Mesendoderm (in vitro differentiated cells): ENCODE measurements at places on chromosomes 7 and 10.
A peak's percentile ranks its signal among the peaks of the same experiment; 100 is the strongest.

DNA sequence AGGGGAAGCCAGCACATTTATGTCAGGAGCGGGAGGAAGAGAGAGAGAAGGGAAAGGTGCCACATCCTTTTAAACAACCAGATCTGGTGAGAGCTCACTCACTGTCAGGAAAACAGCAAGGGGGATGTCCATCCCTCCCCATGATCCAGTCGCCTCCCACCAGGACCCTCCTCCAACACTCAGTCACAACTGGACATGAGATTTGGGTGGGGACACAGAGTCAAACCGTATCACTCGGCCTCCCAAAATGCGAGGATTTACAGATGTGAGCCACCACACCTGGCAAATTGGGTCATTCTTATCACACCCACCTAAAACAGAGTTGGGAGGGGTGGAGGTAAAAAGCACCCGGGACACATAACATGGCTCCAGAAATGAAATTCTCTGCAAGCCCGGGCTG lies 41.0 kb downstream of the CARD11 start:
- DNase-seq = no peak

GRCh38 chr10:11225935-11226334 lies 208.3 kb downstream of the CELF2 start:
- no peak for DNase-seq

- DNase-seq = peak; percentile 31
Measured at GRCh38 chr7:31336202-31337001, 4.1 kb downstream of the NEUROD6 start.

DNA sequence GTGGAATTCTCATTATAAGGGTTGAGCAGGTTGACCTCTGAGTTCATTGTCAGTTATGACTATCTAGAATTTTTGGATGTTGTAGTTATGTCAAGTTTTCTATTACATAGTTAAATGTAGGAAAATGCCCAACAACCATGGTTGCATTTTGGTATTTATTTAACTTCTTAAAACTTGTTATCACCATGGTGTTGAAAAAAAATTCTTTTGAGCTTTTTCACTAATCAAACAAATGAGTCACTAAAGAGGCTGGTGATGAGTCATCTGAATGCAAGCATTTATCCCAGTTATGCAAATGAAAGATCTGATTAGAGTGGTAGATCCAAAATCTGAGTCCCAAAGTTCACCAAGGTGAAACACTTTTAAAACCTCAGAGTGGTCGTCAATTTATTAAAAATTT lies 624.7 kb upstream of the IGFBP3 start:
- peak; percentile 83 for DNase-seq

GRCh38 chr10:109906316-109906715 lies 17.0 kb downstream of the XPNPEP1 start:
- DNase-seq = no peak

DNA sequence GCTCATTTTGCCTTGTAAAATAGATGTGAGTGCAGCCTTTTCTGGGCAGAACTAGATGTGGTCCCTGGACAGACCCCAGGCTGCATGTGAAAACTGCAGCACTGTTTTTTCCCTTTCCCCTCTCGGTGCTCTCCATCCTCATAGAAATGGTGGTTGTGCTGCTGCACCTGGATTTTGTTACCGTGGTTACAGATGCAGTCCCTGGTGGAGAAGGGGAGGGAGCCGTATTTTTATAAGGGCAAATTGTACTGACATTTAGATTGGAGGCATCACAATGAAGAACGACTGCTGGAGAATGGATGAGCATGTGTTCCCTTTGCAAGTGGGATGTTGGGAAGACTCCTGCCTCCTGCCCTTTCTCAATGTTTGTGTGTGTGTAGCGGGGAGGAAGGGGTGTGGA lies 469.9 kb downstream of the CCSER2 start:
- DNase-seq = no peak

DNA sequence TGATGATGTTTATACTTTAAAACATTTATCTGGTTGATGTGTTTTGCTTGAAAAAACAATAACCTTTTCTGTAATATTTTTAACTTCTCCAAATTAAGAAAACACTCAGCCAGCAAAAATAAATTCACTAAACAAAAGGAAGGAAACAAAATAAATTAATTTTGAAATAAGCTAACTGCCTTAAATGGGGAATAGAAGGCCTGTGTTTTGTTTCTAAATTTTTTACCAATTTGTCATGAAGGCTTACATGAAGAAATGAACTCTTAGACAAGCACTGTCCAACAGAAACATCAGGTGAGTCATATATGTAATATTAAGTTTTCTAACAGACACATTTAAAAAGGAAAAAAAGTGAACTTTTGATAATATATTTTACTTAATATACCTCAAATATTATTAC lies 68.5 kb downstream of the LRRN3 start:
- no peak for DNase-seq

DNA sequence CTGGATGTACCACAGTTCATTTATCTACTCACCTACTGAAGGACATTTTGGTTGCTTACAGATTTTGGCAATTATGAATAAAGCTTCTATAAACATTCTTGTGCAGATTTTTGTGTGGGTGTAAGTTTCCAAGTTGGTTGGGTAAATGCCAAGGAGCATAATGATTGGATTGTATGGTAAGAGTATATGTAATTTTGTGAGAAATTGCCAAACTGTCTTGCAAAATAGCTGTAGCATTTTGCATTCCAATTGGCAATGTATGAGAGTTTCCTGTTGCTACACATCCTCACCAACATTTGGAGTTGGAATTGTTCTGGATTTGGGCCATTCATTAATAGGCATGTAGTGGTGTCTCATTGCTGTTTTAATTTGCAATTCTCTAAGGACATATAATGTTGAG lies 33.9 kb upstream of the HYAL4 start:
- no peak for DNase-seq

DNA sequence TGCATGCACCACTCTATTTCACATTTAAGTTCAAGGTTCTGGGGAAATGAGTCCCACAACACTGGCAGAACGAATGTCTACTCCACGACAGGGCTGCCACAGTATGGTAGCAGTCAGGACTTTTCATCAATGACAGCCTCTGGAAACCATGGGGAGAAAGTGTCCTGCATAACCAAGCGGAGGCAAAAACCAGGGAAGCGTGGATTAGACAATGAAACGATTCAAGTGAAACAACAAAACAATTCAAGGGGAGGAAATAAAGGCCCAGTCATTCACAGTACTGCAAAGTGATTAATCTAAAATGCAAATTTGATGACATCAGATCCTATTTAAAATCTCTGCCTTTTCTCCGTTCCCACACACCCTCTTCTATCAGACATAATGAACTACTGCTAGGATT lies 168.2 kb downstream of the DPY19L1 start:
- no peak for DNase-seq

GRCh38 chr10:88136712-88137111 lies 273.3 kb downstream of the PTEN start:
- DNase-seq = no peak

GRCh38 chr10:119270762-119271366 lies 63.5 kb downstream of the GRK5 start:
- no peak for DNase-seq

GRCh38 chr10:5752301-5752871 lies 60.8 kb downstream of the GDI2 start:
- DNase-seq = no peak

DNA sequence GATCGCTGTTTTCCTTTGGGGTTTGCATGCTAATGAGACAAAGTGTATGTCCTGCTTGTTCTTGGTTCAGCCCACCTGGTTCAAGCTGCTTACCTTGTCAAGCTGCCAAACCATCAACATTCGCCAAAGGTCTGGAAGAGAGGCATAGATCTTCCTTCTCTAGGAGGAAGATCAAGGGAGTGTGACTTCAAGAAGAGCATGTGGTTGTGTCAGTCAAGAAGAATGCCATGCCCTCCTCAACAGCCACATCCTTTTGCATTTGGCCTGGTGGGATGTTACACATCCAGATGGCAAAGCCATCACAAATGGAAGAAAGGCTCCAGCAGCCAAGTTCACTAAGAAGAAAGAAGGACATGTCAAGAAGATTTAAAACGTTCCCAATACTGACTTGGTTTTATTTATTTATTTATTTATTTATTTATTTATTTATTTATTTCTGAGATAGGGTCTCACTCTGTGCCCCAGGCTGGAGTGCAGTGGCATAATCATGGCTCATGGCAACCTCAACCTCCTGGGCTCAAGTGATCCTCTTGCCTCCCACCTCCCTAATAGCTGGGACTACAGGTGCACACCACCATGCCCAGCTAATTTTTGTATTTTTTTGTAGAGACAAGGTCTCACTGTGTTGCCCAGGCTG lies 5.1 kb upstream of the PIP4K2A start:
- DNase-seq = no peak

DNA sequence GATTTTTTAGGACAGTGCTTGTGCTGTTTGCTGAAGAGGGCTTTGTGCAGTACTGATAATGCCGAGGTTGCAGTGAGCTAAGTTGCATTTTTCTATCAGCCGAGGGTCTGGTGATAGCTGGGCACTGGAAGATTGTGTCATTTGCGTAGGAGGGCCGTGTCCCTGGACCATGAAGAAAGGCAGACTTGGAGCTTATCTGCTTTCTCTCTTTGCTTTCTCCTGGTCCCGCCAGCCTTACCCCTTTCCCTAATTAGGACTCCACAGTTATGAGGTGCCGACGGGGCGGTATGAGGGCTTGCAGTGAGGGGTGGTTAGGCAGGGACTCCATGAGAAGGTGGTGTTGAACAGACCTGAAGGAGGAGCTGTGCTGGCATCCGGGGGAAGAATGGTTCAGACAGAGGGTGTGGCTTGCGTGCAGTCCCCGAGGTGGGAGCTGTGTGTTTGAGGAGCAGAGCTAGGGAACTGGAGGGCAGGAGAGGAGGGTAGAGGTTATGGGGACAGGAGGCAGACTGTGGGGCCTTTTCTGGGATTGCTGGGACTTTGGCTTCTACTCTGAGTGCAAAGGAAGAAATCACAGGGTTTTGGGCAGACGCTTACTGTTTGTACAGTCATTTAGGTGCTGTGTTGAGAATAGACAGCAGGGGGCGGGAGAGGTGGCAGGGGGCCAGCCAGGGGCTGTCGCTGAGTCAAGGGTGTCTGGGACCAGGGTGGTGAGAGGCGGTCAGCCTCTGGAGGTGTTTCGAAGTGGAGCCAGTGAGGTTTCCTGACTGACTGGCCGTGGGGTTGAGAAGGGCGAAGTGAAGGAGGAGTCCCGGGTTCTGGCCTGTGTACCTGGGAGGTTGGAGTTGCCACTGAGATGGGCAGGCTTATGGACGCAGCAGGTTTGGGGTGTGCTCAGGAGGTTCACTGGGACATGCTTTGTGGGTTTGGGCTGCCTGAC lies 43.4 kb downstream of the PRF1 start:
- peak; percentile 88 for DNase-seq

DNA sequence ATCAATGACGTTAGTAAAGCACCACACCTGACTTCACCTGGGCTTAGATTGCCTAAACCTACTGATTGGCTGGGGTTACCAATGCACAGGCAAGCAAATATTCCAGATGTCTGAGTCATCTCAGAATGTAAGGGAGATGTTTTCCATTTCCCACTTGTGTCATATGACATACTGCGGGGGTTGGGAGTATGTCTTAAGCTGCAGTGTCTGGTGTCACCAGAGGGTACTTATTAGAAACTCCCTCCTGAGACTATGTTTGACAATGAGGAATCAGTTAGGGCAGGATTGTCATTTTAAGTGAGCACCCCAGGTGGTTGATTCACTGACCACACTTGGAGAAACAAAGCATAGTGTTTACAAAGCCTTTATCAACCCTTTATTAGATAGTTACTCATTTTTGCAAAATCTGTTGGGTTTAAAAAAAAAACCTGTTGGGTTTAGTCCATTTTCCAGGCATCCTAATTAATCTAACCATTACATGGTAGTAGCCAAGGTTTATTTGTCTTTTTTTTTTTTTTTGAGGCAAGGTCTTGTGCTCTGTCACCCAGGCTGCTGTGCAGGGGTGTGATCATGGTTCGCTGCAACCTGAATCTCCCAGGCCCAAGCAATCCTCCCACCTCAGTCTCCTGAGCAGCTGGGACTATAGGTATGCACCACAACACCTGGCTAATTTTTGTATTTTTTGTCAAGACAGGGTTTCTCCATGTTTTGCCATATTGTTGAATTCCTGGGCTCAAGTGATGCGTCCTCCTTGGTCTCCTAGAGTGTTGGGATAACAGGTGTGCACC lies 72.5 kb downstream of the CDK6 start:
- DNase-seq = peak; percentile 90

- DNase-seq = no peak
Measured at GRCh38 chr10:79925614-79926013, 23.3 kb downstream of the SFTPD start.

GRCh38 chr7:127786184-127786583 lies 134.2 kb downstream of the SND1 start:
- DNase-seq = no peak

- DNase-seq = no peak
Measured at GRCh38 chr7:132492823-132493445, 83.3 kb downstream of the PLXNA4 start.

GRCh38 chr7:47819607-47819920 lies 128.7 kb downstream of the PKD1L1 start:
- DNase-seq = no peak

GRCh38 chr7:1861799-1862458 lies 191.9 kb downstream of the ELFN1 start:
- DNase-seq = no peak

GRCh38 chr10:60623627-60624026 lies 154.7 kb upstream of the CDK1 start:
- peak; percentile 80 for DNase-seq

- DNase-seq = no peak
Measured at GRCh38 chr7:148624735-148625134, 34.2 kb downstream of the C7orf33 start.

DNA sequence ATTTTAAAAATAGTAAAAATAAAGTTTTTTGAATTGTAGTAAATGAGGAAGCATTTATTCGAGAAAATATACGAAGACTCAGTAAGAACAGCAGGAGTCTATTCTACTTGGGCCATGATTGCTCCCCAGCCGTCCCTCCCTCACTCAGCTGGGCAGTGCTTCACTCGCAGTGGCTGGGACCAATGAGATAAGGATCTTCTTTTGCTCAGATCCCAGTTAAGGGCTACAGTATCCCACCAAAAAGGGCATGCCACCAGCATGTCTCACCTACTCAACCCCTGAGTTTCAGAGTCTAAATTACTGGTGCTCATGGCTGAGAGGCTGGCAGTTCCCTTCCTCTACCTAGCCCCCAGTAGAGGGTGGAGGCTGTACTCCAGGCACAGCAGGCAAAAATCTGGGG lies 455.7 kb upstream of the PFKP start:
- peak; percentile 32 for DNase-seq

GRCh38 chr7:46772776-46773175 lies 809.1 kb downstream of the TNS3 start:
- no peak for DNase-seq

DNA sequence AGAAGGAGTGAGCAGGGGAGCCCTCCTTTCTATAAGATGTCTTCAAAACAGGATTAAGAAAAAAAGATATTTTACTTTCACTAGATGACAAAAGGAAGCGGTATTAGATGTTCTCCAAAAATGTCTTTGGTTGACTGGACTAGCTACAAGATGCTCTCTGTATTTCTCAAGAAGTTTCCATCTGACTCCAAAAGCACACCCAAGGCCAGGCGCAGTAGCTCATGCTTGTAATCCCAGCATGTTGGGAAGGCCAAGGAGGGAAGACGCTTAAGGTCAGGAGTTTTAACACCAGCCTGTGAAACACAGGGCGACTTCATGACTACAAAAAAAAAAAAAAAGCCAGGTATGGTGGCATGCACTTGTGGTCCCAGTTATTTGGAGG lies 84.5 kb downstream of the PIP4K2A start:
- DNase-seq = peak; percentile 63

- no peak for DNase-seq
Measured at GRCh38 chr10:116490028-116490662, 55.6 kb upstream of the PNLIP start.

- DNase-seq = no peak
Measured at GRCh38 chr7:43873300-43873699, 4.0 kb upstream of the MRPS24 start.
